ENCODE measurements at places on chromosomes 1 and 21. TPM values are rescaled to one million over a fixed set of nuclear protein-coding genes. Genes with fewer than 3 reads are reported as not detected.
A peak's percentile ranks its signal among the peaks of the same experiment; 100 is the strongest.

DNA sequence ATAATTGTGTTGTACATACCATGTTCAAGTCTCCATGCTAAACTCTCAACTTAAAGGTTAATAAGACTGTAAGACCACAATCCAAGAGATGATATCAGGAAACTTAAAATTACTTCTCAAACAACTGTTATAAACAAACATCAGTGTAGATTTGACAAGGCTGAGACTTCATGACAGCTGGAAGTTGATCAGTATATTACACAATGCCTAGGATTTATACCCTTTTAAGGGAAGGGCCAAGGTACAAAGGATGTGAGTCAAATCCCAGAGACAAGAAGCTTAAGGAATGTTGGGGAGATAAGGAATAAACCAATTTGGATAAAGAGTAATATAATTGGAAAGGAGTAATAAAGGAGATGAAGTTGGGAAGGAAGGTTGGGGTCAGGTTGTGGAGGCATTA, 98.8 kb downstream of the LBR start:
- no peaks in the 10 kb centered on the region for H3K4me1 ChIP-seq
- H3K27ac ChIP-seq, result no peak overlapping the region
- DNase-seq, result peak; percentile 33
- H3K36me3 ChIP-seq, result no peaks in the 10 kb centered on the region

DNA sequence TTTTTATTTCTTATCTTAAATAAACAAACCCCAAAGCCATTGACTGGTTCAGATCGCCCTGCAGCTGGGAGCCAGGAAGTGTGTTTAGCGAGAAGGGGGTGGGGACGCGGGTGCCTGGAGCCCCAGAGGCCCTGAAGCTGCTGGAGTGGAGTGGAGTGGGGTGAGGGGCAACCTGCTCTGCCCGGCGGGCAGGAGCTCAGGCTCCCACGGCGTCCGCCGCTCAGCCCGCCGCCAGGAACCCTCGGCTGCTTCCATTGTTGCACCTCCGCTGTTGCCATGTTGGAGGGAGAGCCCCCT, 673 bp downstream of the PIK3C2B start:
- H3K4me3 ChIP-seq, result peak overlapping the region; percentile 82
- peak; percentile 87 for DNase-seq
- no peaks in the 10 kb centered on the region for H3K27me3 ChIP-seq
- peak overlapping the region; percentile 63 for H3K27ac ChIP-seq

DNA sequence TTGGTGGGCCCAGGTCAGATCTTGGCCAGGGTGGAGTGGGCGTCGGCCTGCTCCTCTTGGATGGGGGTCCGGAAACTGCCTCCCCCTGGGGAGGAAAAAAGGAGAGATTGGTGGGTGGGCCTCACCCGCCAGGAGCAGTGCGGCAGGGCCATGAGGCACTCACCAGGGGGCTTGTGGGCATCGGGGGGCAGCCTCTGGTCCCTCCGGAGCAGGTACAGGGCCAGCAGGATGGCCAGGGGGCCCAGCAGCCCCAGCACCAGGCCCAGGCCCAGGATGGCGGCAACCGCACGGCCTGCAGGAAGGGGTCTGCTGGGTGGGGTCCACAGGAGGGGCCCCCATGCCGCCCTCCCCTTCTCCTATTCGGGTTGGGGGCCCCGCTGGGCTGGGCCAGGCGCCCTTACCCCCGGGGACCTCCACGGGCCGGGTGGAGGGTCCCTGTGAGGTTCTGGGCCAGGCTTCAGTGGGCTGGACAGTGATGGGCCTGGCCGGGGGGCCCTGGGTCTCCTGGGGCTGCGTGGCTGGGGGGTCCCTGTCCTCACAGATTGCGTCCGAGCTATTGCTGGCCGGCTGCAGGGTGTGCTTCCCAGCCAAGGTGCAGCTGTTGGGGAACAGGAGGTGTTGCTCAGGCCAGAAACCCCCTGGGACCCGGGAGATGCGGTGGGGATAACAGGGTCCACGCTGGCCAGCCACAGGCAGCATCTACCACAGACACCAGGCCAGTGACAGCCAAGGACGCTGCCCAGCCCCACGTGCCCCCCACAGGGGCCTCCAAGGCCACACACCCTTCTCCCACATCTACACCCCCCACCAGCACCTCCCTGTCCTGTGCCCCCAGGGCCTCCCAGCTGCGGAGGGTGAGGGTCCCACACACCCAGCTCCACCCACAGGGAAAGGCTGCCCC, 2.2 kb downstream of the TNFRSF4 start:
- H3K27ac ChIP-seq, result no peak overlapping the region
- no peak for DNase-seq
- H3K4me1 ChIP-seq, result no peaks in the 10 kb centered on the region
- peaks cover 1% of the 10 kb centered on the region for H3K27me3 ChIP-seq
- H3K4me3 ChIP-seq, result no peak overlapping the region
- H3K36me3 ChIP-seq, result peaks cover 2% of the 10 kb centered on the region

Gene LCE3E
- polyA plus RNA-seq, result not detected

DNA sequence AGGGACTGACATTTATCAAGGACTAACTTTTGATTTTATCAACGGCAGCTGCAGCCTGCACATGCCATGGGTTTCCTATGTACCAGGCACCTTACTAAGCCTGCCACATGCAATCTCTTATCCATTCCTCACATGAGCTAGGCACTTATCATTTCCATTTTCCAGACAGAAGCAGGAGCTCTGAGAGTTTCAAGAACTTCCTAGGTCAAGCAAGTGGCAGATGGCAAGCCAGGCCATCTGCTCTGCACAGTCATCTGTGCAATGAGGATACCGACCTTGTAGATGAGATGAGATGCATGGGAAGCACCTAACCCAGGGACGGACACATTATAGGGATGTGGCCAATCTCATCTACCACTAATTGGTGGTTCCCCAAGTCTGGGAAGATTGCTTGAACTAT, 339.4 kb upstream of the USP24 start:
- no peak for DNase-seq
- H3K27ac ChIP-seq, result no peak overlapping the region
- no peaks in the 10 kb centered on the region for H3K36me3 ChIP-seq
- no peaks in the 10 kb centered on the region for H3K4me1 ChIP-seq
- no peaks in the 10 kb centered on the region for H3K27me3 ChIP-seq

Gene VCAM1
- 1.8 TPM for polyA plus RNA-seq

Gene HTR6
- polyA plus RNA-seq, result not detected

DNA sequence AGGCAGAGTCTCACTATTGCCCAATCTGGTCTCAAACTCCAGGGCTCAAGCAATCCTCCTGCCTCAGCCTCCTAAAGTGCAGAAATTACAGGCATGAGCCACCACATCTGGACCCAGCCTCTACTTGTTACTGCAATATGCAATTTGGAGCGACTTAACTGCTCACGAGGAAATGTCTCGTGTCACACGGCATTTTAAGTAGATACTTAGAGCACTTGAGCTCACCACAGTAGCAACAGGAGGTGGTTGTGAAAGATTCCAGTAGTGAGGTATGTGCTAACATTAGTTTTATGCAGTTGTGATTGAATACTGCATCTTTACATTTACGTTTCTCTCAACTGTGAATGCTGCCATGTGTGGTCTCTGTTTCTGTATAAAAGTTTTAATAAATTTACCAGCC, 5.8 kb upstream of the NDUFV3 start:
- H3K4me3 ChIP-seq, result no peak overlapping the region
- DNase-seq, result no peak
- H3K27me3 ChIP-seq, result no peaks in the 10 kb centered on the region
- H3K36me3 ChIP-seq, result no peaks in the 10 kb centered on the region

GRCh38 chr1:241773991-241774390, 74.0 kb upstream of the EXO1 start:
- H3K4me3 ChIP-seq, result no peak overlapping the region
- no peak for DNase-seq
- H3K27me3 ChIP-seq, result no peaks in the 10 kb centered on the region
- no peak overlapping the region for H3K27ac ChIP-seq
- H3K36me3 ChIP-seq, result no peaks in the 10 kb centered on the region

DNA sequence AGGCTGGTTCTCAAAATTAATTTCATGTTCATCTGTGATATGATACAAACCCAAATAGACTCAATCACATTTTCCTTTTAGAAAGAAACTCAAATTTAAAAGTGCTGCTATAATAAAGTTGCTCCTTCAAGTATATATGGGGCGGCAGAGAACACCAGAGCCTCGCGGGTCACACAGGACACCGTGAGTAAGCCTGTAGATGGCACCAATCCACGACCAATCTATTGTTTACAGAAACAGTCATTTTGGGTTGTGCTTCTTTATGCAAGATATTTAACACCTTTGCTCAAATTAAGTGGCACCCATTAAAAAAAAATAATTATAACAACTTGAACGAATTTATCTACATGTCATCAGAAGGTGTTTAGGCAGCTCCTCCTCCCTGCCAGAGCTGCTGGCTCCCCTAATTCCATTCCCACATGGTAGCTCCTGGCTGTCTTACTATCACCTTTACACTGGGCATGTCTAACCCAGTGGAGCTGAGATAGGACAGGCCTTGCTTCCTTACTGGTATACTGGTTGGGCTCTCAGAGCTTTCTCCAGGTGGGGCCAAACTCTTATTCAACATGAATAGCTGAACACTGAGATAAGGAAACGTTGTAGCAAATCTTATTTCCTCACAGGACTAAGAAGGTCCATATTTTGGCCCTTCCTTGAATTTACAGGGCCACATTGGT, 287.0 kb downstream of the SDCCAG8 start:
- H3K27ac ChIP-seq, result no peak overlapping the region
- no peaks in the 10 kb centered on the region for H3K36me3 ChIP-seq
- DNase-seq, result no peak
- no peaks in the 10 kb centered on the region for H3K4me1 ChIP-seq
- no peak overlapping the region for H3K4me3 ChIP-seq

GRCh38 chr21:33608559-33608958, 20.1 kb upstream of the DONSON start:
- H3K27ac ChIP-seq, result peak overlapping the region; percentile 70
- H3K4me3 ChIP-seq, result no peak overlapping the region
- H3K36me3 ChIP-seq, result no peaks in the 10 kb centered on the region
- no peaks in the 10 kb centered on the region for H3K27me3 ChIP-seq

Gene COL24A1
- polyA plus RNA-seq, result 0.02 TPM

- DNase-seq, result no peak
- no peak overlapping the region for H3K4me3 ChIP-seq
- peaks cover 7% of the 10 kb centered on the region for H3K27me3 ChIP-seq
- H3K4me1 ChIP-seq, result peaks cover 8% of the 10 kb centered on the region
Measured at GRCh38 chr1:41414296-41414695, 53.1 kb downstream of the FOXO6 start.

GRCh38 chr1:203239526-203240305, 10.2 kb upstream of the CHIT1 start:
- H3K4me1 ChIP-seq, result no peaks in the 10 kb centered on the region
- DNase-seq, result no peak
- peaks cover 4% of the 10 kb centered on the region for H3K27me3 ChIP-seq
- H3K27ac ChIP-seq, result no peak overlapping the region
- H3K36me3 ChIP-seq, result no peaks in the 10 kb centered on the region

DNA sequence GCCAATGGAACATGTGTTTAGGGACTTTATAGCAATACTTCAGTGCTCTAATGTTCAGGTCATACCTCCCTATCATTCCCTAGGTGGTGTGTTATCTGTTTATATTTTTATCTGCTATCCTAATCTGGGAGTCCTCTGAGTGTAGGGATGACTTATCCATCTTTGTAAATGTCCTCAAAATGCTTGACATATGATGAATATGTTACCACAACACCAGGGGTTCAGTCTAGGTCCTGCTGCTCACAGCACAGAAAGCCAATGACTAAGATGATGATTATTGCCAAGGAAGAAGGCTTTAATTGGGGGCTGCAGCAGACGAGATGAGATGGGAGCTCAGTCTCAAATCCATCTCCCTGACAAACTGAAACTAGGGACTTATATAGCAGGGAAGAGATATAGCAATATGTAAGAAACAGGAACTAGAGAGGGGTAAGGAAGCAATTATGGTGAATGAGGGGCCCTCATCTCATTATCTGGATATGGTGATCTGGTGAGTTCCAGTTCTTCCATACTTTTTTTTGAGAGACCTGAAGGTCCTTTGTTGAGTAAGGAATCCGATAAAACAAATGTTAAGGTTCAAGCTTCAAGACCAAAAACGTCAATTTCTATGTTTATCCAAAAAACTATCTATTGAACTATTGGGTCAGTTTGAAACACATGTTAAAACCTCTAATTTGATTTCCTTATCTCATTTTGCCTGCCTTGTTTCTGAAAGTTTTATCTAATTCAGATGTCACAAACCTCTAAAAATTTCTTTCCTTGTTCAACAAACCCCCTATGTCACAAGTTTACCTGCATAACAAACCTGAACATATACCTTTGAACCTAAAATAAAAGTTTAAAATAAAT, 256.7 kb upstream of the CACYBP start:
- H3K36me3 ChIP-seq, result no peaks in the 10 kb centered on the region
- H3K4me1 ChIP-seq, result no peaks in the 10 kb centered on the region
- no peak overlapping the region for H3K27ac ChIP-seq
- H3K27me3 ChIP-seq, result no peaks in the 10 kb centered on the region
- no peak for DNase-seq
- no peak overlapping the region for H3K4me3 ChIP-seq

DNA sequence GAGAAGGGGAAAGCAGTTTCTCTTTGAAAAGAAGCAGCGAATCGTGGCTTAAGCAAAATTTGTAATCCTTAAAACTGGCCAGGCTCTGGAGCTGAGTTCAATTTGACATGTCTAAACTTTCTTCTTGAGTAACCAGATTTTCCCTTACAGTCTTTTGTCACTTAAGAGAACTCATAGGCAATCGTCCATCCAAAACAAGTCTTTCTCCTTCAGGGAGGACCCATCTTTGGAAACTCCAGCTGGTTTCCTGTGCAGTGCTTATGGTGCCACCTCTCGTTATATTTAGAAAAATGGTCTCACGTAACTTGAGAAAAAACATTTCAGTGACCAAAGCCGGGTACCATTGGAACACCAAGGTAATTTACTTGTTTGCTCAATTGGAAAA, 1.8 kb upstream of the PTTG1IP start:
- H3K27ac ChIP-seq, result peak overlapping the region; percentile 93
- H3K4me1 ChIP-seq, result peaks cover 58% of the 10 kb centered on the region
- H3K4me3 ChIP-seq, result no peak overlapping the region
- peak; percentile 71 for DNase-seq
- H3K27me3 ChIP-seq, result no peaks in the 10 kb centered on the region

Gene RCSD1
- 0.13 TPM for polyA plus RNA-seq

Gene CCDC190
- 1.9 TPM for polyA plus RNA-seq

DNA sequence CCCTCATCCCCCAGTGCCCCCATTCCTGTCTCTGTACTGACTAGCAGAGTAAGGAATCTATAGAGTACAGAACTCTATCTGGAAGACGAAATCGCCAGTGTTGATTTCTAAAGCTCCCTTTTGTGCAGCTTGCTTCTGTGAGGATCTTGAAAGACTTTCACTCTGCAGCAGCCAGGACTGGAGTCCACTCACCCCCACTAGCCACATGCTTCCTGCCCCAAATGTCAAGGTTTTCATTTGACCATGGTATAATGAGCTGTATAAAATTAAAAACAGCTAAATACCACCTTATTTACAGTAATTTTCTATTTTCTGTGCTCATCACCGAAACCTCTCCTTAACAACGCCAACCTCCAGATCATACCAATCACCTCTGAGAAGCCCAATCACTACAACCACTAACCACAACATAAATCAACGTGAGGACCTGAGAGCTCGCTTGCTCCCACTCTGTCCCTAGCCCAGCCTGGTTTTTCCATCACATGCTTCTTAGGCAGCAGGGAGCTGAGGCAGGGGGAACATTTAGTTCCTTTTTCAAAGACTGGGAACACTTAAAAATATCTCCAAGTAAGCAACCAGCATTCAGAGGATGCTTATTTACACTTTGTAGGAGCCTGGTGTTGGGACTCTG, 56.1 kb upstream of the IRF2BP2 start:
- H3K4me3 ChIP-seq, result no peak overlapping the region
- no peak overlapping the region for H3K27ac ChIP-seq
- no peaks in the 10 kb centered on the region for H3K36me3 ChIP-seq
- DNase-seq, result no peak
- H3K4me1 ChIP-seq, result no peaks in the 10 kb centered on the region
